ENCODE measurements at places on chromosomes 4 and X.

- no peak for DNase-seq
Observed at GRCh38 chr4:52687696-52688095, 28.6 kb upstream of the USP46 start.

GRCh38 chr4:84691800-84692199 lies 108.9 kb downstream of the CDS1 start:
- DNase-seq = no peak

DNA sequence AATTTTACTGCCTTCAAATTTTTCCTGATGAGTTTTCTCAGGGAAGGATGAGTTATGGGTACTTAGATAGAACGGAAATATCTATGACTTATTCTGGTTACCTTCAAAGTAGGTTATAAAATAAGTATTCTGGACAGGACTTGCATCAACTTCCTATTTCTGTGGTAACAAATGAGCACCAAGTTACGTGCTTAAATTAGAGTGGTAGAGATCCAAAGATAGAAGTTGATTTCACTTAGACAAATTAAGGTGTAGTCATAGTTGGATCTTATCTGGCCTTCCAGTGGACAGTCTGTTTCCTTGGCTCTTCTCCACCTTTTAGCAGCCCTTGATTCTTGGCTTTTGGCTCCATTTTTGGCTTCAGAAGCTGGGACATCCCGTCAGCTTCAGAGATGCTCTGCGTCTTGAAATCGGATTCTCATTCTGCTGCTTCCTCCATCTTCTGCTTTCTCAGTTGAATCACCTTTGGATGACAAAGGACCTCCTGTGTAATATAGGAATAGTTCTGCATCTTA lies 109.9 kb downstream of the ZNF518B start:
- DNase-seq = no peak

- DNase-seq = peak; percentile 65
Observed at GRCh38 chr4:2402048-2402842, 16.2 kb downstream of the ZFYVE28 start.

DNA sequence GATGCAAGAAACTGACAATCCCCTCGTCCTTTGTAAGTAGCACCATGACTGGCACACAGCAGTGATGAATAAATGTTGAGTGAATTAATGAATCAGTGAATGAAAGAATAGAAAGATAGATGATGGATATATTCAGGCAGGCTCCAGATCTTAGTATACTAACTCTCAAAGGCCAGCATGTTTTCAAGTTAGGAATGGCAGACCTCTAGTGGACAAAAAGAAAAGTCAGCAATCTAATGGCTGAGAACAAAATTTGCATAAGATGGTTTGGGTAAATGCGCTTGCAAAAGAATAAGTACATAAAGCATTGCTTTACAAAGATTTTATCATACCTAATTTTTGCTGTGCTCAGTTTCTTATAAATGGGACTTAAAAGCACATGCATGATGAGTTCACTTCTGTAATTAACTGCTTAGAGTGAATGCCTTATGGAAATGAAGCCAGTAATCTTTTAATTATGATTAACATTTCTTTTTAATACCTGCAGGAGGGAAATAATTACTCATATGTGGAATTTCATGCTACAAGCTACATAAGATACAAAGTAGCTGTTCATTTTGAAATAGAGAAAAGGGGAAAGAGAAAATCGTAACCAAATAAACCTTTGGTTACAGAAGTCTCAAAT lies 126.9 kb upstream of the GPRIN3 start:
- DNase-seq = no peak

GRCh38 chr4:44777115-44777514 lies 50.8 kb upstream of the GNPDA2 start:
- DNase-seq = no peak

GRCh38 chr4:17687237-17687857 lies 72.9 kb downstream of the MED28 start:
- no peak for DNase-seq

DNA sequence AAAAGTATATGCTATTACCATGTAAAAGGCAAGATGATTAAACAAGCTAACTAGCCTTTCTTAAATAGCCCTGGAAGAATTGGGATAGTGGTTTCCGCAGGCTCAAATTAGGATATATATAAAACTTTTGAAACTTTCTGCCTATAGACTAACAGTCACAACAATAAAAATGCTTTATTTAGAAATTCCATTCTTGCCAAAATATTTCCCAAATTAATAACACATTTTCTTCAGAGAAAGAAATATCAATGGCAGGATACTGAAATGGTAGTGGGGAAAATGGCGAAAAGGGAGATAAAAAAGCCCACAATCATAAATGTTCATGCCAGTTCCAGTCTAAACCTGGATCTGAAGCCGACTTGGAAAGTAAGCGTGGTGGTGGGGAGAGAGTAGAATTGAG lies 56.0 kb downstream of the MAD2L1 start:
- no peak for DNase-seq

GRCh38 chr4:65482410-65482809 lies 187.9 kb downstream of the EPHA5 start:
- no peak for DNase-seq

- DNase-seq = no peak
Observed at GRCh38 chr4:40058121-40058520, 1.5 kb downstream of the N4BP2 start.

- DNase-seq = no peak
Observed at GRCh38 chrX:136057567-136057966, 72.3 kb downstream of the SLC9A6 start.

DNA sequence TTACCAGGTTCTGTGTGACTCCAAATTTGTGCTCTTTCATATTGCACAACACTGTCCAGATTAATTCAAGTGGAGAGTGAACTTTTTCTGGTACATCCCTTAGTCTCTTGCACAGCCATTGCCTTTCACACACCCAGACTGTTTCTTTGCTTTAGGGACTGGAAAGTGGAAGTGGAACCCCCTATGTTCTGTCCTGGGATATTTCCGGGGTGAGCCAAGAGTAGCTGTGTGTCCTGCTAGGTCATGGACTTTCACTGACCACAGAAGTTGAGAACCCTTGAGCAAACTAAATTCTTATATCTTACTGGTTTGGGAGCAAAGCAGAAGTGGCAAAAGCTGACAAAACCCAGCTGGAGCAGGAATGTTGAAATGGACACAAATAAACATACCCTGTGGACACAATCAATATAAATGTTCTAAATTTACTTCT lies 10.3 kb upstream of the VSIG4 start:
- DNase-seq = no peak

- no peak for DNase-seq
Observed at GRCh38 chrX:48569958-48570357, 4.3 kb upstream of the RBM3 start.

- no peak for DNase-seq
Observed at GRCh38 chrX:110669572-110669971, 126.0 kb downstream of the CHRDL1 start.
